WTC11 (cell line): ENCODE measurements at places on chromosomes 1 and 21.
A peak's percentile ranks its signal among the peaks of the same experiment; 100 is the strongest.

DNA sequence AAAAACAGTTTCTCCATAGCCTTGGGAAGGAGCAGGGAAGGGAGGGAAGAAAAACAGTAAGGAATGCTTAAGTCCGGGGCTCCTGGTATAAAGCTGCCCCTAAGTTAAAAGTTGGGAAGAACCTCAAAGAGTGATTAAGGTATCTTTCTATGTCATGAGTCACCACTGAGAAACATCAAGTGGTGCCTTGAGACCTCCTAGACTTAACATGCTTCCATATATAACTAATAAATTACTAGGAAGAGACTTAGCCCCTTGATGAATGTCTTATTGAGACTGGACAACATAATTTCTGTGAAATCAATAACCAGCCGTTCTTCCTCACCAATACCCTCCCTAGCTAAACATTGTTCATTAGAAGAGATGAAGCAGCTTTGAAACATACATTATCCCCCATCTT, 121.8 kb upstream of the SLC44A3 start:
- DNase-seq = no peak

DNA sequence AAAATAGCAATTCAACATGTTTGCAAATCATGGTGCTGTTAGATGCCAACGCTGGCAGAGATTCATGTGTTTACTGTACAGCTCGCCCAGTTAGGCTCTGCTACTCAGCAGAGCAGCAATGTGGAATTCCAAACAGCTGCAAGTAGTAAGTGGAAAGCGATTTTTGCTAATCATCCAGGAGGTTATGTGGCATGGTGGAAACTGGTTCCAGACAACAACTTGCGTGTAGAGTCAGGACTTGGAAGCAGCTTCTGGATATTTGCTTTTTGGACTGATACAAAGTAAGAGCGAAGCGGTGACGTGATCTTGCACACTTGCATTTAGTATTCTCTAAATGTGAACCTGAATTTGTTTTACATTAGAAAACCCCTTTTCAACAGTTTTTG, 27.1 kb upstream of the HHAT start:
- DNase-seq = no peak

- no peak for DNase-seq
These were observed 41.2 kb upstream of the ZC3H12A start for GRCh38 chr1:37433171-37433570.

DNA sequence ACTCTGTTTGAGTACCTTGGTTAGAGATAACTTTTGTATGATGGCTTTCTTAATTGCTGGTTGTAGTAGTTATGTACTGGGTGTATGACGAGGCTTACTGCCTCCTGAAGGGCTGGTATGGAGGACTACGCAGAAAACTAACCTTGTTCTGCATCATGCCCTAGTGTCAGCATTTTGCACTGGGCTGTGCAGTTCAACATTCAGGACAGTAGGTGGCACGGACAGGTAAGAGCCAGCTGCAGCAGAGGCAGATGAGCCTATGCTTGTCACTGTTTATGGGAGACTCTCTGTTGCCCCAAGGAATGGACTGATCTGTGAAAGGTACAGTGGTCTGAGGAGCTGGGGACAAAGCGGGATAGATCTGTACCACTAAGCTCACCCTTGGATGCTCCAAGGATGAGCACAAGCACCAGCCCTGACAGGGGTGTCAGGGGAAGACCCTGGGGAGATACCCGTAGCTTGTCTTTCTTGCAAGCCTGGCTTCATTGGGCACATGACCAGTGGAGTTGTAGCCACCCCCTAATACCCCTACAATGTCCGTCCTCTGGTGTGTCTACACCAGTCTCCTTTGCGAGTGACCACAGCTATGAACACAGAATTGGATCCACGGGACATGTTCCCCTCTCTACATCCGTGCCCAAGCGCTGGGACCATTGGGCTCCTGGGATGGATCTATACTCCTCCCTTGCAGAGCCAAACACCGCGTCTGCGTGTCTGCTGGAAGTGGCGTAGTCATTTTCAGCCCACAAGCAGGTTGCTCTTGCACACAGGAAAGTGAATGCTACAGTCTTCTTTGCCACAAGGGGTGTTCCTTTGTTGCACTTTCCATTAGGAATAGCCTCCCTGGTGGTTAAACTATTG, 51.1 kb upstream of the CFHR3 start:
- DNase-seq = peak; percentile 92

- no peak for DNase-seq
These were observed 15.1 kb upstream of the PIGV start for GRCh38 chr1:26772687-26773086.

DNA sequence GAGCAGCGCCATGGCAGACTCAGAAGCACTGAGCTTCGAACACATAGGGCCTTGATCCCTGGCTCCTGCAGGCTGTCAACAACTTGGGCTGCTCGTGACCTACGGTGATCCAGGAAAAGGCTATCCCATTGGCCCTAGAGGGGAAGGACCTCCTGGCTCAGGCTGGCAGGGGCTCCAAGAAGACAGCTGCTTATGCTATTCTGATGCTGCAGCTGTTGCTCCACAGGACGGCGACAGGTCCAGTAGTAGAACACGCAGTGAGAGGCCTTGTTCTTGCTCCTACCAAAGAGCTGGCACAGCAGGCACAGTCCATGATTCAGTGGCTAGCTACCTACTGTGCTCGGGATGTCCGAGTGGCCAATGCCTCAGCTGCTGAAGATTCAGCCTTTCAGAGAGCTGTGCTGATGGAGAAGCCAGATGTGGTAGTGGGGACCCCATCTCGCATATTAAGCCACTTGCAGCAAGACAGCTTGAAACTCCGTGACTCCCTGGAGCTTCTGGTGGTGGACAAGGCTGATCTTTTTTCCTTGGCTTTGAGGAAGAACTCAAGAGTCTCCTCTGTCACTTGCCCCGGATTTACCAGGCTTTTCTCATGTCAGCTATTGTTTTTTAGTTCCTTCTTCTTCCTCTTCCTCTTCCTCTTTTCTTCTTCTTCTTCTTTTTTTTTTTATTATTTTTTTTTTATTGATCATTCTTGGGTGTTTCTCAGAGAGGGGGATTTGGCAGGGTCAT, 18.9 kb downstream of the ITLN2 start:
- DNase-seq = no peak

DNA sequence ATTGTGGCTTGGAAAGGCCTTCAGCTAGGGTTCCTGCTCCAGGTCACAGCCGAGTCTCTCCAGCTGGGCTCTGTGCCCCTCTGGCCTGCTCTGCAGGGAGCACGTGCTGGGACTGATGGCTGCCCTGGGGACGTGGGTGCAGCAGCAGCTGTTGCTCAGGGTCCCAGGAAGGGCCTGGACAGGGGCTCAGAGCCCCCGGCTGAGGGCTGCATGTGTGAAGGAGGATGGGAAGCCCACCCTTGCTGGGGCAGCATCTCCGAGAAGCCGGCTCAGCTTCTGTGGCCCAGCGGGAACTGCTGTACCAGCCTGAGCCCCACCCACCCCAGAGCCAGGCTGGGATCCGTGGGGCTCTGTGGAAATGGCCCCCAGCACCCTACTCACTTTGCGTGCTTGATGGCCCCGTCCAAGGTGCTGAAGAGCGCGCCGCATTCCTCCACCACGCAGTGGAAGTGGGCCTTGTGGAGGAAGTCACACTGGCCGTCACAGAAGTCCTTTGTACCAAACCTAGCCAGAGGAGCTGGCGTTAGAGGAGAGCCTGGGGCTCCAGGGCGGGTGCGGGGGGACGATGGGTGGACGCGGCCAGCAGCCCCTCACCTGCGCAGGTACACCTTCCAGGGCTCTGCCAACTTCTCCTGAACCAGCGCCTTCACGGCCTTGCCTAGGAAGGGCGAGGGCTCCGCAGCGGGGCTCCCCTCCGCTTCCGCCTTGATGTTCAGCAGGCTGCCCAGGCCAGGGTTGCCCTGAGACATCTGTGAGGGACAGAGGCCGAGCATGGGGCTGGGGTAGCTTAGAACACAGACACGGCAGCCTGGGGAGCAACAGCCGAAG, 147.5 kb downstream of the CASZ1 start:
- DNase-seq = no peak

DNA sequence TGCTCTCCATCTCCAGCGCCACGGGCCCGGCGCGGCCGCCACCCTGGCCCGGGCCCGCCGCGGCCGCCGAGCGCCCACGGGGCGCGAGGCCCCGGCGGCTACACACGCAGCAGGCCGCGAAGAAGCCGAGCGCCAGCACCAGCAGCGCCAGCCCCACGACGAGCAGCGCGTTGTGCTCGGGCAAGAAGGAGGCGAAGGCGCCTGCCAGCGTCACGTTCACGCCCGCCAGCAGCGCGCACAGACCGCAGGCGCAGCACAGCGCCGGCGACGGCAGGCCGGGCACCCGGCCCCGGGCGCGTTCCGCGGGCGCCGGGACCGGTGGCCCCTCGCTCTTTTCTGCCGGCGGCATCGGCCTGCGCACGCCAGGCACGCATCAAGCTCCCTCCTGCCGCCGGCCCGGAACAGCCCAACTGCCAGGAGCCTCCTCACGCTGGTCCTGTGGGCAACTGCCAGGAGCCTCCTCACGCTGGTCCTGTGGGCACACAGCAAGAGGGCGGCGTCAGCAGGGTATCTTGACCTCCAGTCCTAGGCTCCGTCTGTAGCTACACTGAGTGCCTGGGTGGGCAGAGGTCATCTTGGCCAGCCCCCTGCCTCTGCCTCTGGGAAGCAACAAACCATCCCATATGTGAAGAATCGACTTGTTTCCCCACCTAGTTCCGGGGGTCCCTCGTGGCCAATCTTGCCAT, 18.1 kb downstream of the KNCN start:
- DNase-seq = peak; percentile 48

- DNase-seq = no peak
These were observed 57.9 kb upstream of the LGALS8 start for GRCh38 chr1:236465959-236466303.

DNA sequence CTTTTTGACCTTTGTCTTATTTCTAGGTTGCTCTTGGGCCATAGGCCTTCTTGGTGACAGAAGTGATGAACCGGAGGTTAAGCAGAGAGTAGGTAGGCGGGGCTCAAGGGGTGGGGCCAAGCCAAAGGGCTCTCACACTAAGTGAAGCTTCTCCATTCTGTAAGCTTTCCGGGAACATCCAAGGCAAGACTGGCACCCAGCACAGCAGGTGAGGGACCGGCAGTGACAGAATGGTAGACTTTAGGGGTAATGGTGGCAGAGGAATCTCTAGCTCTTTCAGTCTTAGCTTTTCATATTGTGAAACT, at the start of gene TNFAIP8L2:
TSS of gene TNFAIP8L2 (plus strand) at position 135 of the 305 bp plus-strand sequence. CDS start 2,049 bp downstream, outside the sequence.
- peak; percentile 43 for DNase-seq

GRCh38 chr1:227944090-227944930, 3.4 kb downstream of the WNT9A start:
- DNase-seq = no peak
